NCI-H2107 (cell line): ENCODE measurements at places on chromosomes 5 and 9.

- DNase-seq: no peak
Measured at GRCh38 chr5:88659529-88660263, 223.3 kb downstream of the MEF2C start.

GRCh38 chr9:134607971-134608370, 33.6 kb upstream of the COL5A1 start:
- DNase-seq: no peak

- no peak for DNase-seq
Measured at GRCh38 chr9:71909887-71910649, 925 bp downstream of the ABHD17B start.

- no peak for DNase-seq
Measured at GRCh38 chr5:84564321-84565075, 179.8 kb upstream of the EDIL3 start.

DNA sequence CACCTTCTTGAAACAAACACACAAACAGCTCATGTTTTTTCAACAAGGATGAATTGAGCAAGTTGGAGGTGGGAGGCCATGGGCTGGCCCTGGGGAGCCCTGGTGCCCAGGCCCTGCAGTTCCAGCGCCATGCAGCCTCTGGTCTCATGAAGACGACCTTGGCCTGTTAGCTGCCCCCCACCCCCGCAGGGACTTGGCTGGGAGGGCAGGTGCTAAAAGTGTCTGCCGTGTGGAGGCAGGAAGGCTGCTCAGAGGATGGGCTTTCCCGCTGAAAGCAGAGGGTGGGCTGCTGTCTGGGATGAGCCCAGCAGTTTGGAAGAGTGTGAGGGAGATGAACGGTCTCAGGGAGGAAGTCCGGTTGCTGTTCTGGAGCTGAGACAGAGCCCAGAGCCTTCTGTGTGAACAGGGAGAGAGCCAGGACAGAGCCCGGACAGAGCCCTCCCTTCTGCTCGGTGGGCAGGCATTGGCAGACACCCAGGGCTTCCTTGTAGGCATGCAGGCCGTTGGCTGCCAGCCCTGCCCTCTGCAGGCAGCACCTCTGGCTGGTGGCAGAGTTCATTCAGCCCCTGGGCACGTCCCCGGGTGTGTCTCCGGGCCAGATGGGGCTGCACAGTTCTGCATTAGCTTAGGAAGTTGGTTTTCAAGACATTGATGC, 18.7 kb downstream of the ROPN1L start:
- no peak for DNase-seq

GRCh38 chr5:78568212-78568611, 80.4 kb downstream of the LHFPL2 start:
- DNase-seq: no peak

- DNase-seq: no peak
Measured at GRCh38 chr5:116942622-116943021, 368.0 kb upstream of the SEMA6A start.

- no peak for DNase-seq
Measured at GRCh38 chr5:172635038-172635437, 6.0 kb upstream of the NEURL1B start.

GRCh38 chr5:109836280-109836679, 146.6 kb downstream of the MAN2A1 start:
- no peak for DNase-seq

DNA sequence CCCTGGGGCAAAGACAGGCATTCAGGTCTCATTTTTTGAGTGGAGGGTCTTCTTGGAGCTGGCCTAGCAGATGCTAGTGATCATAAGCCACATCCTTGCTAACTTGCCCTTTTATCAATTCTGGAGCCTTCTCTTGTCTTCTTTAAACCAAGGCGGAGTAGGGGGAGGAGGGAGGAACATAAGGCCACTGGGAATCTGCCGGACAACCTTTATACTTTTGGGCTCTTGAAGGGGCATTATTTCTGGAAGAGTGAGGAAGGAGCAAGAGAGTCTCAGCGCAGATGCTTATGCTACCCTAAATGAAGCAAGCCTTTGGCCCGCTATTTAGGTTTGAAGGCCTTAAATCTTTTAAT, 2.0 kb downstream of the TMEFF1 start:
- no peak for DNase-seq

GRCh38 chr5:127666043-127666716, 17.3 kb downstream of the CTXN3 start:
- no peak for DNase-seq

- DNase-seq: no peak
Measured at GRCh38 chr5:151213803-151214613, 9.9 kb downstream of the CCDC69 start.

- no peak for DNase-seq
Measured at GRCh38 chr5:137752905-137753690, 1.1 kb downstream of the HNRNPA0 start.

GRCh38 chr9:92740009-92740408, 24.6 kb downstream of the BICD2 start:
- DNase-seq: no peak

GRCh38 chr9:79551586-79551985, 20.2 kb upstream of the TLE4 start:
- DNase-seq: no peak
